Astrocyte of the cerebellum (primary cell): ENCODE measurements at places on chromosomes 4 and X.
A peak's percentile ranks its signal among the peaks of the same experiment; 100 is the strongest.

- DNase-seq: no peak
Measured at GRCh38 chrX:38293741-38294140, 33.6 kb downstream of the RPGR start.

GRCh38 chr4:92270908-92271307, 32.9 kb upstream of the GRID2 start:
- DNase-seq: no peak

DNA sequence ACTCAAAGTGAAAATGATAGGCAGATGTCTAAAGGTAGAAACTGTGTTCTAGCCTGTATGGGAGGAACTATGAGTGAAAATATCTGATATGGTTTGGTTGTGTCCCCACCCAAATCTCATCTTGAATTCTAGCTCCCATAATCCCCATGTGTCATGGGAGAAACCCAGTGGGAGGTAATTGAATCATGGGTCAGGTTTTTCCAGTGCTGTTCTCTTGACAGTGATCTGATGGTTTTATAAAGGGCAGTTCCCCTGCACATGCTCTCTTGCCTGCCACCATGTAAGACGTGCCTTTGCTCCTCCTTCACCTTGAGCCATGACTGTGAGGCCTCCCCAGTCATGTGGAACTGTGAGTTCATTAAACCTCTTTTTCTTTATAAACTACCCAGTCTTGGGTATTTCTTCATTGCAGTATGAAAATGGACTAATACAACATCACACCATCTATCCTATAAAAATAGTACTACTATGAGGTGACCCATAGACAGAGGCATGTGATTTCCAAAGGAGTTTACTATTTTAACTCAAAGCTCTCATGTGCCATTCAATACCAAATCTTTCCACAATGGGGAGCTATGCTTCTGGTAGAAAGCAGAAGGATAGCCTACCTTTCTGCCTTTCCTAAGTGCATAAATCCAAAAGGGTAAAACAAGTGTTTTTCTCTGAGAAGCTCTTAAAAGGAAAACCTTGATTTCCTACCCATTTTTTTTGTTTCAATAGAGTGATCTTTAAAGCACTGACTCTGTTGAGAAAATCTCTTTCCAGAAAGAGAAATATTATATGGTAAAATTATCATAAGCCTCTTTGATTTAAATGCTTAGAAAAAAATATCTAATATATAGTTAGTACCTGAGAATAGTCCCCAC, 38.8 kb downstream of the SEC31A start:
- peak; percentile 11 for DNase-seq

DNA sequence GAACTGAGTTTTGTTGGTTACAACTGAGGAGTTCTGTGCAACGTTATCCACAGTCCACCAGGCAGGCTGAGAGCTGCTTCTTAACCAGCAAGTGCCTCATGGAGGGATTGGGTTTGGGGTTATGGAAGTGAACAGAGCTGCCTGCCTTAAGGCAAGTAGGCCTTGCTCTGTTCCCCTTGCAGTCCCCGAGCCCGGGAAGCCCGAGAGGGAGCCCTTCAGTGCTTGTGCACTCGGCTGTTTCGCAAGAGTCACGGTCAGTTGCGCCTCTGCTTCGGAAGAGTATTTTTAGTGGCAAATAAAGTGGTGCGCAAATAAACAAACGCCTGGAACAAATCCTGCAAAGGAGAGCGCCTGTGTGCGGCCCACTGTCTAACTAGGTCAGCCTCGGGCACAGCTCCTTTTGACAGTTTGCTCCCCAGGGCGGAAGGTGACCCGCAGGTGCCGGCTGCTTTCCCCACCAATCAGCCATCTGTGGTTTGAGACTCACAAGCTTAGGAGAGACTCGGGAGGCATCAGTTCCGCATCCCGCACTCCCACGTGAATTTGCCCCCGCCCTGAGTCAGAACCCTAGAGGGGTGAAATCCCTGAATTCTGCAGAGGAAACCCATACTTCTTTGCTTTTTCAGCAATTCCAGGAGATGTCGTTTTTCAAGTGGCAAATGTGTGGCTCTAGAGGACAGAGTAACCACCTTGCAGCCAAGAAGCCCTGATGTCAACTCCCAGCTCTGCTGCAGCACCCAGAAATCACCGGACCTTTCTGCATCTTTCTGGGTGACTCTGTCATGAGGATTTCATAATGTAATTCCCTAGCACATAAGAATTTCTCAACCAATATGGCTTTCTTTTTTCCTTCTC, 56.8 kb downstream of the LGI2 start:
- DNase-seq: no peak

GRCh38 chrX:139890991-139891700, 41.7 kb downstream of the ATP11C start:
- no peak for DNase-seq

- no peak for DNase-seq
Measured at GRCh38 chrX:48470110-48470832, at the start of gene SLC38A5. SLC38A5 (minus strand) TSS chrX:48470260; CDS start chrX:48467924, 2,336 bp downstream.

GRCh38 chr4:102439236-102439614, 61.9 kb upstream of the NFKB1 start:
- DNase-seq: peak; percentile 87

DNA sequence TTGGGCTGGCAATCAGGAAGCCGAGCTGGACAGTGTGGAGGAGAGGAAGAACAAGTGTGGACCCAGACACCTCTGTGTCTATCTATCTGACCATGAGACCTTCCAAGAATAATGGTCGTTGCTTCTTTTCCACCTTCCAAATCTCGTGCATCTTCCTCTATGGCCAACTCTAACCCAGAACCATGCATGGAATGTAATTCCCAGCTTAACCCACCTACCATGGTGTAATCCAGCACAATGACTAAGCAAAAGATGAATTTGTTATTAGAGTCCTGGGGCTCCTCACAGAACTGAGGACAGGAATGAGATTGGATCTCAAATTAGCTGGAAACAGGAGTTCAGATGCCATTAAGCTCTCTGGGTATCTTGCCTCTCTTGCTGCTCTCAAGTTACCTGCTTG, 17.4 kb upstream of the TMEM184C start:
- no peak for DNase-seq
